Esophagus squamous epithelium (tissue), 5 donors: ENCODE measurements at places on chromosomes 1 and 21.

GRCh38 chr21:33510826-33511225 lies 19.3 kb upstream of the DNAJC28 start:
- DNase-seq: no peak

DNA sequence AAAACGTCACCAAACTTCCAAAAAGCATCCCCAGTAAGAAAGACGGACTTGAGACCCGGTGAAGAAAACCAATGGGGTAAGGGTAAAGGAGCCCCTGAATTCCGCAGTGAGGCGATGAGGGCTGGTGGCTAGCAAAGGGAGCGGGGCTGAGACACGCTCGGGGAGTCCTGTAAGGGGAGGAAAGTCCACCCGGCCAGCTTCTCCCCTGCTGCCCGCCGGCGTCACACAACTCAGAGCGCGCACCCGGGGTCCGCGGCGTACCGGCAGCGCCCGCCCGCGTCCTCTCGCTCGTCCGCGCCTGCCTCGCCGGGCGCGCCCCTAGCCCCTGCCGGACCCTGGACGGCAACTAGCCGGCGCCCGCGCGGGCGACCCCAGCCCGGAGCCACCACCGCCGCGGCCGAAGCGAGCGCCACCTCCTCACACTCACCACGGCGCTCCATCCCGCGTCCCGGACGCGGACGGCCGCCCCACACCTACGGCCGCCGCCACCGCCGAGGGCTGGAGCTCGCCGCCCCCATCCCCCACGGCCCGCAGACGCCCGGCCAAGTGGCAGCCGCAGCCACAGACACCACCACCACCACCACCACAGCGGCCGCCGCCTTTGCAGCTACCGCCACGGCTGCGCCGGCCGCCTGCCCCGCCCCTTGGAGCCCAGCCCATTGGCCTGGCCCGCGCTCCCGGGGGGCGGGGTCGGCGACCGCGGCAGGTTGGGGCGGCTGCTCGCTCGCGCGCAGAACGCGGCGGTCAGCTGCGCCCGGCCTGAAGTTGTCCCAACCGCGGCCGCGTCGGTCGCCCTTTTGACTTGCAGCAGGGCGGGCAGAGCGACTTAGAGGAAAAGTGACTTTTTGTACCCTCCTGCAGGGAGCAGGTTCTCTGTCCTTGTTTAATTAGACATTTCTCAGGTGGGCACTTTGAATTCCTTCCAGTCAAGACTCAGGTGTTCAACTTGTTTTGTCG lies 10.0 kb upstream of the ARHGAP29 start:
- DNase-seq: no peak

DNA sequence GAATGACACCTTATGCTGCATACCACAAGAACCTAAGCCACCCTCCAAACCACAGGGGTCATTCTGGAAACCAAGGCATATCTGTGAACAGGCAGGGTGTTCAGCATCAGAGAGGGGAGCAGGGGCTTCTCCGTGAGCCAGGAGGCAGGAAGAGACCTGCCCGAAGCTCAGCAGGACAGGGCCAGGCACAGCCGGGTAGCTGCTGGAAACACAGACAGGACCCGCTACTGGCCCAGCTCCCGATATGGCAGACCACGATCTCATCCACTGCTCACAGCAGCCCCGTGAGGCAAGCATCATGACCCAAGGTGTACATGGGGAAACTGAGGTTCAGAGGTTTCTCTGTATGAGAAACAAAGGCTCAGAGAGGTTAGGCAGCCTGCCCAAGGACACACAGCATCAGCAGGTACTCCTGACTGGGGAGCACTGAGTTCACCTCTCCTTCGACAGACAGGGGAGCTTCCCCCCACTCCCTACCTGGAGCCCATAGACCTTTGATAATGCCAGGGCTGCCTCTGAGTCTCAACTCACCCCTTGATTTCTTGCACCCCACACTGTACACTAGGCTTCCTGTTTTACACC lies 317.7 kb downstream of the MATN1 start:
- DNase-seq: no peak

GRCh38 chr1:21175324-21175669 lies 1.4 kb downstream of the EIF4G3 start:
- DNase-seq: no peak

GRCh38 chr21:17802572-17802971 lies 16.6 kb downstream of the C21orf91 start:
- no peak for DNase-seq

DNA sequence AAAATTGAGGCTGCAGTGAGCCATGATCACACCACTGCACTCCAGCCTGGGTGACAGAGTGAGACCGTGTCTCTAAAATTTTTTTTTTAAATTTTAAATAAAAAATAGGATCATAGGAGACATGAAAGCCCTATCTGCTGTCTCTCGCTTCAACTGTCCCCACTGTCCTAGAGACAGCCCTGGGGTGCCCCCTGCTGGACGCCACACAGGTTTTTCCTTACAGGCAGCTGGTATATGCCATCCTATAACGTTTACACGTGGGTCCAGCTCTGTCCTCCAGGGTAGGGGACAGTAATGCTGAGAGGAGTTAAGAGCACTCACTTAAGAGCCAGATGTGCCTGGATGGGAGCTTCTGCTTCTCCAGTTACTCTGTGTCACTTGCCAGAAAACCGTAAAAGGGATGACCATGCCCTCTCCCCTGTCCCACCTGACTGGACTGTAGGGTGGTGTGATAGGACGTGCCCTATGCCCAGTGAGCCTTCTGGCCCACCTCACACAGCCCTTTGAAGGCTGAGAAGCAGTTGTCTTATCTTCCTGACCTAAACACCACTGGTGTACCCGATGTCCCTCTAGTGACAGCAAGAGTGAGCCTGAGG lies 8.5 kb downstream of the FBXO2 start:
- DNase-seq: no peak

DNA sequence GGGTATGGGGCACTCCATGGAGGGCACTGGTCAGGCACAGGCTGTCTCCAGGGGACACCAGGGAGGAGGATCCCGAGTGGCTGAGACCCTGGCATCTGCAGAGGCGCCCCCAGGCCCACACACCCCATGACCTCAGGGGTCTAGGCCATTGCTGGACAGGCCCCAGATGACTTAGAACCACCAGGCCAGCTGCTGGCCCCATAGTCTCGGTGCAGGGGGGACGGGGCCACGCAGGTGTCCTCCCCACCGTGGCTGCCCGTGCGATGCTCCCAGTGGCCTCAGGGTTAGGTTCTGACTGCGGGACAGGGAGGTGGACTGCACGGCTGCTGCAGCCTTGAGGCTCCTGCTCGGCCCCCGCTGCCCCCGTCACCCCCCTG lies 44.0 kb downstream of the MORN1 start:
- no peak for DNase-seq

GRCh38 chr1:48588061-48588460 lies 116.1 kb upstream of the SPATA6 start:
- DNase-seq: no peak
